ENCODE measurements at places on chromosomes 11 and 22. TPM values are rescaled to one million over a fixed set of nuclear protein-coding genes. Genes with fewer than 3 reads are reported as not detected.

OR4D5 gene
- not detected for polyA plus RNA-seq

LMO2 gene
- polyA plus RNA-seq = not detected

SHISAL1 gene
- 2.3 TPM for polyA plus RNA-seq

GRCh38 chr11:78801161-78801884 is 226.7 kb upstream of the NARS2 start:
- DNase-seq = peak; percentile 86

DNA sequence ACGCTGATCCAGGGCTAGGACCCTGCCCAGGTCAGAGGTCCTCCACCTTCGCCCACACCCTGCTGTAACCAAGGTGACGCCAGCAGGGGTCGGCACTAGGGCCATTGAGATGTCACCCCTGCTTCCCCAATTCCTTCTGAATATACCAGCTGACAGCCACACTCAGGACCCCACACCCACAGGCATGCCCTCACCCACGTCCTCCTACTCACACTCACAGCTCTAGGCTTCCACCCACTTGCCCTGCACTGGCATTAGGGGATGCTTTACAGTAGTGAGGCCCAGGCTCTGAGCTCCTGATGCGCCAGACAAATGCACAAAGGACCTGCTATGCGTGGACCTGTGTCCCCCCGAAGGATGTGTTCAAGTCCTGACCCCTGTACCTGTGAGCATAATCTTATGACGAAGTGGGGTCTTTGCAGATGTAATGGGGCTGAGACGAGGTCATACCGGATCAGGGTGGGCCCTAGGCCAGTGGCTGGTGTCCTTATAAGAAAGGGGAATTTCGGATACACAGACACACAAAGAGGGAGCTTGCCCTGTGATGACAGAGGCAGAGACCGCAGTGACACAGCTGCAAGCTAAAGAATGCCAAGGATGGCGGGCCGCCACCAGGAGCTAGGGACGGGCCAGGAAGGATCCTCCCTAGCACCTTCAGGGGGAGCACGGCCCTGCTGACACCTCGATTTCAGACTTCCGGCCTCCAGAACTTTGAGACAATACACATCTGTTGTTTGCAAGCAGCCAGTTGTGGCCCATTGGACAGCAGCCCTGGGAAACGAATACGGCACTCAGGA is 11.2 kb downstream of the WNT11 start:
- DNase-seq = no peak

- DNase-seq = no peak
These were observed 25.5 kb downstream of the DDI1 start for GRCh38 chr11:104061853-104062521.

- peak; percentile 11 for DNase-seq
These were observed 28.7 kb downstream of the EIF3F start for GRCh38 chr11:8015753-8016239.

GRCh38 chr11:113796663-113797259 is 17.2 kb downstream of the CLDN25 start:
- DNase-seq = no peak

DNA sequence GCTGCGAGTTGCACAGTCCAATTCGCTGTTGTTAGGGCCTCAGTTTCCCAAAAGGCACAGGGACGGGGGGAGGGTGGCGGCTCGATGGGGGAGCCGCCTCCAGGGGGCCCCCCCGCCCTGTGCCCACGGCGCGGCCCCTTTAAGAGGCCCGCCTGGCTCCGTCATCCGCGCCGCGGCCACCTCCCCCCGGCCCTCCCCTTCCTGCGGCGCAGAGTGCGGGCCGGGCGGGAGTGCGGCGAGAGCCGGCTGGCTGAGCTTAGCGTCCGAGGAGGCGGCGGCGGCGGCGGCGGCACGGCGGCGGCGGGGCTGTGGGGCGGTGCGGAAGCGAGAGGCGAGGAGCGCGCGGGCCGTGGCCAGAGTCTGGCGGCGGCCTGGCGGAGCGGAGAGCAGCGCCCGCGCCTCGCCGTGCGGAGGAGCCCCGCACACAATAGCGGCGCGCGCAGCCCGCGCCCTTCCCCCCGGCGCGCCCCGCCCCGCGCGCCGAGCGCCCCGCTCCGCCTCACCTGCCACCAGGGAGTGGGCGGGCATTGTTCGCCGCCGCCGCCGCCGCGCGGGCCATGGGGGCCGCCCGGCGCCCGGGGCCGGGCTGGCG is at the start of gene BCR:
BCR (plus strand) TSS at position 209 of the 592 bp plus-strand sequence. CDS start 452 bp downstream, outside the sequence.
- no peak for DNase-seq
